AG10803 (cell line): ENCODE measurements at places on chromosomes 7 and 10.

- DNase-seq = no peak
Measured at GRCh38 chr7:104791080-104791479, 222.9 kb upstream of the KMT2E start.

- DNase-seq = no peak
Measured at GRCh38 chr7:157096286-157097055, 42.3 kb upstream of the UBE3C start.

DNA sequence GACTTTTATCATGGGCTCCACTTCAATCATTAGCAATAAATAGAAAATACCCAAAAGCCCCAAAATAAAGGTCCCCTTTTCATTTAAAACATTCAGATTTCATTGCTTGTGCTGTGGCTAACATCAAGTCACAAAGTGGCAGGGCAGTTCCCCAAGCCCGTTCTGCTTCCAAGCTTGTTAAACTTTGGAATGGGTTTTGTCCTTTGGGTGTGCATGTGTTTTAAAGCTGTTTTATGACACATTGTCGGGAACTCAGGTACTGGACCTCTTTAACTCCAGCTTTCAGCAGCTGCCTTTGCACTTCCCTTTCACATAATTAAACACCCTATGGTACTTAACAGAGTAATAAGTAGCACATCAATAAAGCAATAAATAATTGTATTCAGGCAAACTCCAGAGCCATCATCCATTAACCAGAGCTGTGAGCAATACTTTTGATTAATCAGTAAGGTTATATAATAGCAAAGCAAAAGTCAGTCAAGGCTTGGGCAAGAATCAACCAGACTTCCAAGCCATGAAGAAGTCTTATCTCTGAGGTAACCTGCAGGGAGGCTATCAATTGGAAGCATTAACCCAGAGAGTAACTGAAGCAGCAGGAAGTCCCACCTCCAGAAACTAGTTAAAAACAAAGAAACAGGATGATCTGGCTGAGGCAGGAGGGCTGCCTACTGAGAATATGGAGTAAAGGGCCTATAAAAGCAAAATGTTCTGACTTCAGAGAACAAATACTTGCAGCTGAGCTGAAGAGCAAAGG lies 56.1 kb upstream of the ARID5B start:
- no peak for DNase-seq

DNA sequence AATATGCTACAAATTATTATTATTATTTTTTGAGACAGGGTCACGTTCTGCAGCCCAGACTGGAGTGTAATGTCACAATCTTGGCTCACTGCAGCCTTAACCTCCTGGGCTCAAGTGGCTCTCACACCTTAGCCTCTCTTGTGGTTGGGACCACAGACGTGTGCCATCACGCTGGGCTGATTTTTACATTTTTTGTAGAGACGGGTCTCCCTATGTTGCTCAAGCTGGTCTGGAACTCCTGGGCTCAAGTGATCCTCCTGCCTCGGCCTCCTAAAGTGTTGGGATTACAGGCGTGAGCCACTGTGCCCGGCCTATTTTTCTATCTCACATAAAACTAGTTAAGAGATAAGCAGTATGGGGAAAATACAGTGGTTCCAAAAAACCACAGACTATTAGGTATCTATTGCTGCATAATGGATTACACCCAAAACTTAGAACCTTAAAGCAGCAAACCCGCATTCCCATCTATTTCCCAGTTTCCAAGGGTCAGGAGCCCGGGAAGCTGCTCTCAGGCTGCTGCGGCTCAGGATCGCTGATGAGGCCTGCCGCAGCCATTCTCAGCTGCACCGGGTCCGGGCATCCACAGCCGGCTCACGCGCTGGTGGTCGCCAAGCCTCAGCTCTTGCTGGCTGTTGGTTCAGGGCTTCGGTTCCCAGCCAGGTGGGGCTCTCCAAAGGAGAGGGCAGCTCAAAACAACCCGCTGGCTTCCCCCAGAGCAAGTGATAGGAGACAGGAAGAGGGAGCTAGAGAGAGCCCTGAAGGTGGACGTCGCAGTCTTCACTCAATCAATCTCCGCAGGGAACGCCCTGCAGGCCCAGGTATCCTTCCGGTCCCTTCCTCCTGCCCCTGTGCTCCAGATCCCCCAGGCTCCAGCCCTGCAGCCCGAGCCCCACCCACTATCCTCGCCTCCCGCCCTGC lies 128.2 kb downstream of the UBE2H start:
- peak; percentile 13 for DNase-seq

DNA sequence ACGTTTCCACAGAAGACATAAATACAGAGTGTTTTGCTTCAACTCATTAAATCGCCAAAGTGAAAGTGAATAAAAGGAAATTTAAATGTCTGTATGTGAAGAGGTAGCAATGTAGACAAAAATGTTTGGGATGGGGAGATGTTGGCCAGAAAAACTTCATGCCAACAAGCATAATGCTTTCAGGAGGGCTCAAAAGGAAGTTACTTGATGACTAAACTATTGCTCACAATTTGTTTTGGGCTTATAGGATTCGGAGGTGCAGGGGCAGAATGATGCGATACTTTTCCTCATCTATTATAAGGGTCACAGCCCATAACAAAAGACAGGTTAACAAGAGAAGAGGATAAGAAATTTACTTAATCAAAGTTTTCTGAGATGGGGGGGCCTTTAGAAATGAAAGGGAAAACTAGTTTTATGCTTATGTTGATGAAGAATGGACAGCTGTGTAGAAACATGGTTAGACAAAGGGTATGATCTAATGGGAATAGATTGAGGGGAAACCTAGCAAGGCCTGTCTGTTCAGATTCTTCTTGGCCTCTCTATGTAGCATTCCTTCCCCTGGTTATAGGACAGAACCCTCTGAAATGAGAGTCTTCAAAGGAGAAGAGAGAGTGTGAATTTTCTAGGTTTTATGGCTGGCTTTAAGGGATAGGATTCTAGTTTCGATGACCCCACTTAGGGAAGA lies 898.6 kb downstream of the LRMDA start:
- DNase-seq = peak; percentile 47

- no peak for DNase-seq
Measured at GRCh38 chr10:65419629-65420028, 1506.2 kb upstream of the LRRTM3 start.

DNA sequence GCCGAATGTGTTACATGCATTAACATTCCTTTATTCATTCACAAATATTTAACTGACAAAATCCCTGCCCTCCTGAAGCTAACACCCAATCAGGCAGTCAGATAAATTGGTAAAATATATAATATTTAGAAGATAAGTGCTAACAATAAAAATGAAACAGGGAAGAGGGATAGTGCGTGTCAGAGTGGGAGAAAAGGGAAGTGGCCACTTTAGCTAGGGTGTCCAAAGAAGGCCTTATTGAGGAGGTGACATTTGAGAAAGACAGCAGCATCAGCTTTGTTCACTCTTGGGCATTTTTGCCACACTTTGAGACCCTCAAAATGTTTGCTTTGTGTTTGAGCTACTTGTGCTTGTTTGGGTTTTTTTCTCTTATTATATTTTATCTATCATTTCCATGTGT lies 317.8 kb downstream of the SNX13 start:
- DNase-seq = no peak

- no peak for DNase-seq
Measured at GRCh38 chr7:150965273-150965830, 12.8 kb downstream of the KCNH2 start.

- peak; percentile 70 for DNase-seq
Measured at GRCh38 chr7:134811765-134812164, 32.3 kb downstream of the CALD1 start.
